ENCODE measurements at places on chromosomes 11 and 22. TPM values are rescaled to one million over a fixed set of nuclear protein-coding genes. Genes with fewer than 3 reads are reported as not detected.

Gene TREH
- not detected for total RNA-seq

Gene JAML
- total RNA-seq = 120 TPM

Gene SOX6
- total RNA-seq = not detected

- H3K27ac ChIP-seq = no peak overlapping the region
- H3K36me3 ChIP-seq = no peaks in the 10 kb centered on the region
- H3K4me3 ChIP-seq = no peak overlapping the region
- peaks cover 4% of the 10 kb centered on the region for H3K4me1 ChIP-seq
- DNase-seq = no peak
Measured at GRCh38 chr11:118621071-118621783, 13.8 kb downstream of the PHLDB1 start.

DNA sequence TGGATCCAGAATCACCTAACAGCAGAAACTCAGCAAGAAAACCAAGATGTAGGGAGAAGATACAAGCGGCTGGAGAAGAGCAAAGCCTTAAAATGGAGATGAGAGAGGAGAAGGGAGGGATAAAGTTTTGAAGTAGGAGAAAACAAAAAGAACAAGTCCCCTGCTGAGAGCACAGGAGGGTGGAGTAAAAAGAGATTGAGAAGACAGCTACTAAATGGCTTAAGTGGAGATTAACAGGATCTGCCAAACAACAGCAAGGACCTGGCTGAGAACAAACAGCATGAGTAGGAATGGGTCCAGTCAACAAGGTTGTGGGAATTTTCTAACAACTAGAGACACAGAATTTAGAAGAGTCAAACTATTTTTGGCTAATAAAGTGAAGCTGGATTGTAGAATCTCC, 18.1 kb downstream of the BTG4 start:
- H3K4me3 ChIP-seq = no peak overlapping the region
- no peaks in the 10 kb centered on the region for H3K36me3 ChIP-seq
- DNase-seq = no peak
- no peaks in the 10 kb centered on the region for H3K4me1 ChIP-seq
- H3K27me3 ChIP-seq = no peaks in the 10 kb centered on the region
- no peak overlapping the region for H3K27ac ChIP-seq
